ENCODE measurements at places on chromosomes 7 and 10. TPM values are rescaled to one million over a fixed set of nuclear protein-coding genes. Genes with fewer than 3 reads are reported as not detected.

Gene CALML5
- not detected for total RNA-seq

Gene ADRB1
- total RNA-seq = 0.18 TPM

Gene ALOX5
- total RNA-seq = 10.6 TPM

Gene TMEM243
- 19.6 TPM for total RNA-seq

Gene CELF2
- total RNA-seq = 27.2 TPM

Gene BMPER
- 1.7 TPM for total RNA-seq

Gene ATOH7
- total RNA-seq = 0.70 TPM

Gene UNCX
- total RNA-seq = not detected

GRCh38 chr7:27151341-27151930 lies 947 bp downstream of the HOXA3 start:
- H3K4me1 ChIP-seq = peaks cover 70% of the 10 kb centered on the region
- peaks cover 13% of the 10 kb centered on the region for H3K36me3 ChIP-seq
- peak overlapping the region; percentile 99 for H3K27ac ChIP-seq
- peak overlapping the region; percentile 87 for H3K4me3 ChIP-seq

- H3K4me3 ChIP-seq = no peak overlapping the region
- DNase-seq = no peak
- no peaks in the 10 kb centered on the region for H3K36me3 ChIP-seq
- no peak overlapping the region for H3K27ac ChIP-seq
- no peaks in the 10 kb centered on the region for H3K27me3 ChIP-seq
Measured at GRCh38 chr7:8217200-8218068, 44.5 kb downstream of the ICA1 start.

- no peaks in the 10 kb centered on the region for H3K36me3 ChIP-seq
- DNase-seq = no peak
- no peak overlapping the region for H3K4me3 ChIP-seq
- no peaks in the 10 kb centered on the region for H3K27me3 ChIP-seq
Measured at GRCh38 chr10:74231375-74231774, 80.4 kb downstream of the ADK start.

- H3K4me1 ChIP-seq = no peaks in the 10 kb centered on the region
- DNase-seq = no peak
- H3K4me3 ChIP-seq = no peak overlapping the region
- H3K27ac ChIP-seq = no peak overlapping the region
- peaks cover 54% of the 10 kb centered on the region for H3K36me3 ChIP-seq
Measured at GRCh38 chr10:131954356-131954965, 27.3 kb downstream of the BNIP3 start.

GRCh38 chr10:13784067-13784466 lies 197.3 kb downstream of the PRPF18 start:
- no peak for DNase-seq
- H3K36me3 ChIP-seq = peaks cover 11% of the 10 kb centered on the region
- H3K27me3 ChIP-seq = no peaks in the 10 kb centered on the region
- H3K4me1 ChIP-seq = peaks cover 16% of the 10 kb centered on the region
- no peak overlapping the region for H3K27ac ChIP-seq
- no peak overlapping the region for H3K4me3 ChIP-seq

- DNase-seq = no peak
- no peaks in the 10 kb centered on the region for H3K4me1 ChIP-seq
- no peaks in the 10 kb centered on the region for H3K36me3 ChIP-seq
Measured at GRCh38 chr7:21327422-21328409, 100.2 kb upstream of the SP4 start.

DNA sequence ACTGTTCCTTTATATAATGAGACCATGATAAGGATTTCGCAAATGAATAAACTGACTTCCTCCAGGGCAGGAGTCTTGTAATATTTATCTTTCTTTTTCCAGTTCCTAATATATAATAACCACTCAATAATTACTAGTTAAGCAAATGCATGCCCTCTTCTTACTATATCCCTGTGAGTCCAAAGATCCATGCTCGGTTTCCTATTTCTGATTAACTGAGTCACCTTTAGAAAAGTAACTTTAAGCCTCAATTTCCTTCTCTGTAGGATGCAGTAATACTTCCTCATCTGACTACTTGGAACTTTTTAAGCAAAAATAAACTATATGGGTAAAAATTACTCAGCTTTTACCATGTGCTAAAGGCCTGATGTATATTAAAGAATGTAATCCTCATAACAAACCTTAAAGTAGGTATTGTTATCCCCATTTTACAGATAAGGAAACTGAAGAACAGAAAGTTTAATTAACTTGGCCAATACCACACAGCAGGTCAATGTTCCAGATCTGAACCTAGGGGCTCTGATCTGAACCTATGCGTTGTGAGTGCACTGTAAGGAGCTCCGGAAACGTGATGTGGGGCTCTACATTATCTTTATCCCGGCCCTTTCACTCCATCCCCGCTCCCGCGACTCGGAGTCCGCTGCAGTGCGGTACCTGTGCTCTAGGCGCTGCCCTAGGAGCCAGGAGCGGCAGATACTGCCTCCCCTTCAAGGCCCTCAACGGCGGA lies 458 bp downstream of the COX15 start:
- H3K4me1 ChIP-seq = peaks cover 12% of the 10 kb centered on the region
- H3K4me3 ChIP-seq = peak overlapping the region; percentile 99
- H3K36me3 ChIP-seq = peaks cover 12% of the 10 kb centered on the region

DNA sequence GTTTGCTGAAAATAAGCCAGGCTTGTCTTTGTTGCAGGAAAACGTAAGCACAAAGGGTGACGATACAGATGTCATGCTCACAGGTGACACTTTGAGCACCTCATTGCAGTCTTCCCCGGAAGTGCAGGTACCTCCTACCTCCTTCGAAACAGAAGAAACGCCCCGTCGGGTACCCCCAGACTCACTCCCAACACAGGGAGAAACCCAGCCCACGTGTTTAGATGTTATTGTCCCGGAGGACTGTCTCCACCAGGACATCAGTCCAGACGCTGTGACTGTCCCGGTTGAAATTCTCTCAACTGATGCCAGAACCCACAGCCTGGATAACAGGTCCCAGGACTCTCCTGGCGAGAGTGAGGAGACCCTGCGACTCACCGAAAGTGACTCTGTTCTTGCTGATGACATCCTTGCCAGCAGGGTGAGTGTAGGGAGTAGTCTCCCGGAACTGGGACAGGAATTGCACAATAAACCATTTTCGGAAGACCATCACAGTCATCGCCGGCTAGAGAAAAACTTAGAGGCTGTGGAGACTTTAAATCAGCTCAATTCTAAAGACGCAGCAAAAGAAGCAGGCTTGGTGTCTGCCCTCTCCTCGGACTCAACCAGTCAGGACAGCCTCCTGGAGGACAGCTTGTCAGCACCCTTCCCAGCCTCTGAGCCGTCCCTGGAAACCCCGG lies 18.3 kb upstream of the BHLHA15 start:
- no peaks in the 10 kb centered on the region for H3K4me1 ChIP-seq
- DNase-seq = no peak
- no peaks in the 10 kb centered on the region for H3K27me3 ChIP-seq

- H3K4me3 ChIP-seq = no peak overlapping the region
- H3K4me1 ChIP-seq = peaks cover 18% of the 10 kb centered on the region
- no peak overlapping the region for H3K27ac ChIP-seq
- no peaks in the 10 kb centered on the region for H3K36me3 ChIP-seq
Measured at GRCh38 chr7:25615003-25615402, 386.7 kb upstream of the NPVF start.

- H3K27ac ChIP-seq = no peak overlapping the region
- no peak for DNase-seq
- H3K27me3 ChIP-seq = peaks cover 41% of the 10 kb centered on the region
- no peaks in the 10 kb centered on the region for H3K36me3 ChIP-seq
- no peaks in the 10 kb centered on the region for H3K4me1 ChIP-seq
Measured at GRCh38 chr10:117860135-117860534, 186.6 kb downstream of the RAB11FIP2 start.

GRCh38 chr7:5491251-5492019 lies 67.8 kb upstream of the TNRC18 start:
- H3K27me3 ChIP-seq = no peaks in the 10 kb centered on the region
- no peak overlapping the region for H3K4me3 ChIP-seq
- H3K27ac ChIP-seq = no peak overlapping the region
- H3K4me1 ChIP-seq = peaks cover 6% of the 10 kb centered on the region
- H3K36me3 ChIP-seq = peaks cover 5% of the 10 kb centered on the region

- peaks cover 33% of the 10 kb centered on the region for H3K27me3 ChIP-seq
- no peak overlapping the region for H3K4me3 ChIP-seq
- DNase-seq = no peak
- H3K4me1 ChIP-seq = peaks cover 19% of the 10 kb centered on the region
Measured at GRCh38 chr10:75424571-75424970, 6.9 kb upstream of the LRMDA start.

GRCh38 chr7:139119486-139119849 lies 9.9 kb upstream of the ZC3HAV1 start:
- no peak overlapping the region for H3K27ac ChIP-seq
- H3K4me1 ChIP-seq = peaks cover 4% of the 10 kb centered on the region
- no peaks in the 10 kb centered on the region for H3K36me3 ChIP-seq
- peaks cover 11% of the 10 kb centered on the region for H3K27me3 ChIP-seq
- no peak overlapping the region for H3K4me3 ChIP-seq
- no peak for DNase-seq

DNA sequence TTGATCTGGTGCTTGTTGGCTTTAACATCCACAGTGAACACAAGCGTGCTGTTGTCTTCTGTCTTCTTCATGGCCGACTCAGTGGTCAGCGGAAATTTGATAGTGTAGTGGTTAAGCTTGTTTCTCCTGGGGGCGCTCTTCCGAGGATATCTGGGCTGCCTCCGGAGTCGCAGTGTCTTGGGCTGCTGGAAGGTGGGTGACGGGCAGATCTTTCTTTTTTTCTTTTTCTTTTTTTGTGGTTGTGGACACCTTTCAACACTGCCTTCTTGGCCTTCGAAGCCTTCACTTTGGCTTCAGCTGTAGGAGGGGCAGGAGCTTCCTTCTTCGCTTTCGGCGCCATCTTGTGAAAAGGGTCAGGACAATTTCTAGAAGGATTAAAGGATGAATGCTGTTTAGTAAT lies 23.8 kb upstream of the RPA3 start:
- no peak overlapping the region for H3K4me3 ChIP-seq
- no peak for DNase-seq
- H3K27me3 ChIP-seq = no peaks in the 10 kb centered on the region
- peaks cover 15% of the 10 kb centered on the region for H3K4me1 ChIP-seq

DNA sequence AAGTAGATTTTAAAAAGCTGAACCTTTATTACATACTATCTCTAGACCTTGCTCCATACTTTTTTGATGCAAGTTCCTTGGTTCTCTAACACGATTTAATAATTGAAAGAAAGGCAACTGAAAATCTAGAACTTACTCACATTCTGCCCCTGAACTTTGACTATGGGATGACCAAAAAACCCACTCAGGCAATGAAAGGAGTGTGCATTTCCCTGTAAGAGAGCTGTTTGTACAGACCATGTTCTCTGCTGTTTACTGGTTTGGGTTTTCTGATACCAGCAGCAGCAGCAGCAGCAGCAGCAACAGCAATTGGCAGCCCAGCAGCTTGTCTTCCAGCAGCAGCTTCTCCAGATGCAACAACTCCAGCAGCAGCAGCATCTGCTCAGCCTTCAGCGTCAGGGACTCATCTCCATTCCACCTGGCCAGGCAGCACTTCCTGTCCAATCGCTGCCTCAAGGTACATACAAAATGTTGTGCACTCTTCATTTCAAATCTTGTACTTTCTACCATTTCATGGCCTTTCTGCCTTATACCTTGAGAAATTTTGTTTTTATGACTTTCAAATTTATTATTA lies 216.7 kb downstream of the FOXP2 start:
- no peaks in the 10 kb centered on the region for H3K36me3 ChIP-seq
- H3K4me3 ChIP-seq = no peak overlapping the region
- no peak for DNase-seq
- H3K4me1 ChIP-seq = peaks cover 12% of the 10 kb centered on the region

- DNase-seq = no peak
- H3K4me3 ChIP-seq = no peak overlapping the region
- H3K27ac ChIP-seq = no peak overlapping the region
Measured at GRCh38 chr10:822197-822596, 109.3 kb downstream of the LARP4B start.

DNA sequence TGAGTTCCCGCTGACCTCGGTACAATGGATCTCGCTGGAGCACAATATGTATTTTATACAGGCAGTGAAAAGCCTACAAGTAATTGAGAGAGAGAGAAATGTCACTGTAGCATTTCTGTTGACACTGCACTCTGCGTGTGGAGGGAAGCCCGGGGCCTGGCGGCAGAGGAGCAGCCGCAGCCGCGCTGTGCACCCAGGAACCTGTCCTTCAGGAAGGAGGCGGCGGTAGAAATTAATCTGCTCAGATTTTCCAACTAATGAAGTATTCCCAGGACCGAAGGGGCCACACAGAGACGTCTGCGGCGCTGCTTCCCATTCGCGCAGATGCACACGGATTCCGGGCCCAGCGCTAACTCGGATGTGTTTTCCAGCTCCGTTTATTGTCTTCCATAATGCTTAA lies 170.1 kb downstream of the EBF3 start:
- peaks cover 2% of the 10 kb centered on the region for H3K27me3 ChIP-seq
- DNase-seq = no peak
- peaks cover 5% of the 10 kb centered on the region for H3K36me3 ChIP-seq

- no peaks in the 10 kb centered on the region for H3K27me3 ChIP-seq
- no peak overlapping the region for H3K4me3 ChIP-seq
- peaks cover 88% of the 10 kb centered on the region for H3K4me1 ChIP-seq
- no peaks in the 10 kb centered on the region for H3K36me3 ChIP-seq
- no peak for DNase-seq
Measured at GRCh38 chr10:78623578-78624215, 445.1 kb upstream of the ZMIZ1 start.

DNA sequence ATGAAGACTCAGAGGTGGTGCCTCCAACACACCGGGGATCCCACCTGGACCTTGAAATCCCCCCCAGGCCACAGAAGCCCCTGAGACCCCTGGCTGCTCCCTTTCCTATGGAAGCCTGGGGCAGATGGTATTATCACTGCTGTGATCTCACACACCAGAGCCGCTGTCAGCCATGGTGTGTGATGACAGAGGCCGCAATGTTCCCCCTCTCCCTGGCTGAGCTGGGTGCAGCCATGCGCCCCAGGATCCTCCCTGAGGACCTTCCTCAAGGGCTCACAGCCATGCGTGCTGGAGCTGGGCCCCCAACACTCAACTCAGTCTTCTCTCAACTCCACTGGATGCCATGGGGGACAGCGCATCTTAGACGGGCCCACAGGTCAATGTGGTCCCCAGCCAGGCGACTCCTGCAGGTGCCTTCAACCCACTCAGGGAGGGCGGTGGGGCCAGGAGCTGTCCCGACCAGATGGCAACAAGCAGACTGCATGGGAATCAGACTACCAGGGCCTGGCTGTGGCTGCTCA lies 44.9 kb downstream of the VIPR2 start:
- peak; percentile 36 for DNase-seq
- H3K27ac ChIP-seq = no peak overlapping the region
- H3K4me1 ChIP-seq = peaks cover 6% of the 10 kb centered on the region
- no peak overlapping the region for H3K4me3 ChIP-seq
- no peaks in the 10 kb centered on the region for H3K36me3 ChIP-seq
- H3K27me3 ChIP-seq = peaks cover 2% of the 10 kb centered on the region

DNA sequence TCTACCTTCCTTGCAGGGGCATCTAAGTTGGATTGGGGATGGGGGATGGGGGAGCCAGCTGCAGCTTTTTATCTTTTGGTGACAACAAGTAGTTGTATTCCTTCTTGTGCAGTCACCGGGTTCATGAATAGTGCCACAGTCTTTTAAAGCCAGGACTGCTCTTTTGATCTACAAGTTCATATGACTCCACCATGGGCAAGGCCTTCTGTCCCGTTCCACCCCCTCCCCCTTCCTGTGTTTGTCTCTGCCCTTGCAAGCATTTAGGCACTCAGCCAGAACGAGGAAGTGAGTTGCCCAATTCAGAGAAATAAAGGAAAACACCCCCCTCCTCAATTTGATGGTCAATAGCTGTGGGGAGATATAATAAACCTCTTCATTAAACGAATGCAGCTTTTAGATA lies 44.8 kb upstream of the EGR2 start:
- DNase-seq = no peak
- H3K27ac ChIP-seq = no peak overlapping the region
- no peaks in the 10 kb centered on the region for H3K36me3 ChIP-seq
- no peak overlapping the region for H3K4me3 ChIP-seq

GRCh38 chr7:107939573-107940489 lies 48.8 kb downstream of the DLD start:
- DNase-seq = no peak
- H3K27me3 ChIP-seq = no peaks in the 10 kb centered on the region
- no peak overlapping the region for H3K4me3 ChIP-seq
- H3K4me1 ChIP-seq = peaks cover 44% of the 10 kb centered on the region
- H3K27ac ChIP-seq = peak overlapping the region; percentile 89

Data from mesothelial cell of epicardium (in vitro differentiated cells).